Skin of body (tissue), 3 donors: ENCODE measurements at places on chromosomes 6 and 20. TPM values are rescaled to one million over a fixed set of nuclear protein-coding genes. Genes with fewer than 3 reads are reported as not detected.

DNA sequence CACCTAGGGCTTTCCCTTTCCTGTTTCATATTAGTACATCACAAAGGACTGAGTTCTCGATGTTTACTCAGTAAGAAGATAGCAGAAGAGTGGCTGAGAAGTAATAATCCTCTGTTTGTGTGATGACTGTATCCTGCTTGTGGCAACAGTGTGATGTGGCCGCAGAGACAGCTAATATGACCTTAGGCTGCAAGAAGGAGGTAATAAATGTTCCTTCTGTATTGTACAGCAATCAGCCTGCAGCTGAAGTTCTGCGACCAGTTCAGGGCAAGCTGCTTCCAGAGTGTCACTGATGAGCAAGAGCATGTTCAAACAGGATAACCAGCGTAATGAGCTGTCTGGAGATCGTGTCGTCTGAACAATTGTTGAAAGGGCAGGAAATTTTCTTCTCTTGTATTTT lies 70.9 kb downstream of the OPN5 start:
- no peak for DNase-seq

DNA sequence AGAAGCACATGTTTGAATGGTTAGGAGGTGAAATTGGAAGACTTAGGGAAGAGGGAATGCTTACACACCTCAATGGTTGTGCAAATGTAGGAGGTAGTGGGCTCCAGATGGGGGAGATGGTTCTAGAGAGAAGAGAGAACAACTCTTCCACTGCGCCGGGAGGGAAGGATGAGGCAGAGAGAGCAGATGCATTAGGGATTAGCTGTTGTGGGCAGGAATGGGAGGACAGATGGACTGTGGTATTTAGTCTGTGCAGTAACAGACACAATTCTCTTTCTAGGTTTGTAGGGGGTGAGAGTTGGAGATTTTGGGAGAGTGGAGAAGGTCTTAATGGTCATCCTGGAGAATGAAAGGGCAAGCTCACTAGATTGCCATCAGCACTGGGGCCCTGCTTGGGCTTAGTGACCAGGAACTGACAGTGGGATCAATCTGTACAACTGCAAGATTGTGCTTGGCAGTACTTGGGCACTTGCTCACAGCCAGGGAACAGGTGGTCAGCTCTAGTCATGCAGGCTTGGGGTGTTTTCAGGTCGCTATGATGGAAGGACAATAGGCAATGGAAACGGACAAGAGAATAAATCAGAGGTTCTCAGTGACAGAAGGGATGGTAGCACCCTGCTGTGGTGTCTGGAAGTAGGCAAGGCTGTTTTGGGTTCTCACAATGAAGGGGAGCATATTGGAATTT lies 182.0 kb upstream of the MYLIP start:
- no peak for DNase-seq

HCRTR2 gene
- total RNA-seq: not detected

- no peak for DNase-seq
Measured at GRCh38 chr6:102114402-102114801, 720.9 kb downstream of the GRIK2 start.

DNA sequence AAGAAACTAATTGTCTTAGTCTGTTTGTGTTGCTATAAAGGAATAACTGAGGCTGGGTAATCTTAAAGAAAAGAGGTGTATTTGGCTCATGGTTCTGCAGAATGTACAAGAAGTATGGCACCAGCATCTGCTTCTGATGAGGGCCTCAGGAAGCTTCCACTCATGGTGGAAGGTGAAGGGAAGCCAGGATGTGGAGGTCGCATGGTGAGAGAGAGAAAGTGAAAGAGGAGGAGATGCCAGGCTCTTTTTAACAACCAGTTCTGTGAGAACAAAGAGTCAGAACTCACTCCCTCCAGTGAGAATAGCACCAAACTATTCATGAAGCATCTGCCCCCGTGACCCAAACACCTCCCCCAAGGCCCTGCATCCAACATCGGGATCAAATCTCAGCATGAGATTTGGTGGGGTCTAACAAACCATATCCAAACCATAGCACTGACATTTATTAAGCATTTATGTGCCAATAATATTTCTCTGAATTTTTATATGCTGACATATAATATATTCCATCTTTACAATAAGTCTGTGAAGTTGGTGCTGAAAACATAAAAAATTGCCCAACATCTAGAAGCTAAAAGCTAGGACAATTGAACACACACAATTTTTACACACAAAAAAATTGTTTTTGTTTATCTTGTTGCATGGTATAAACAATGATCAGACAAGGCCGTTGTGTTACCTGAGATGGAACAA lies 29.2 kb upstream of the BTN3A2 start:
- DNase-seq: no peak

GRCh38 chr6:130593200-130593599 lies 227.4 kb downstream of the TMEM200A start:
- no peak for DNase-seq

GRCh38 chr20:37313546-37314091 lies 24.2 kb downstream of the MANBAL start:
- DNase-seq: no peak

DNA sequence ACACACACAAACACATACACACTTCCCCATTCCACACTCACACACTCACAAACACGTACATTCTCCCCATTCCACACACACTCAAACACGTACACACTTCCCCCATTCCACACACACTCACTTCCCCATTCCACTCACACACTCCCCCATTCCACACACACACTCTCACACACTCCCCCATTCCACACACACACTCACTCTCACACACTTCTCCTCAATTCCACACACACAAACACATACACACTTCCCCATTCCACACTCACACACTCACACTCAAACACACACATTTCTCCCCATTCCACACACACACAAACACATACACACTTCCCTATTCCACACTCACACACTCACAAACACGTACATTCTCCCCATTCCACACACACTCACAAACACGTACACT lies 8.7 kb upstream of the OSBPL2 start:
- DNase-seq: no peak

CST2 gene
- not detected for total RNA-seq

DNA sequence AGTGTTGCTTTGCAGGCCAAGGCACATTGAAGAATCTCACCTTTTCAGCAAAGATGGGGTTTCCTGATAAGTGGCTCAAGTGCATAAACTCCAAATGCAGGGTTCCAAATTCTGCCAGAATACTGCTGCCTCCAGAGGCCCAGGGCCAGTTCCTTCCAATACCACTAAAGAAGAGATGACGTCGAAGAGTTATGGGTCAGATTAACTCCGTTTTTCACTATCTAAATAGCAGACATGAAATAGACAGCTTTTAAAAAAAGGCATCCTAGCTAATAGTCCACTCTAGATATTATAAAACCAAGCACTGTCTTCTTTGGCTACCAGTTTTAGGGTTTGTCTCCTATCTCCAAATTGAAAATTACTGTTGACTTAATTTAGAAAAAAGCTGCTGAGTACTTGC lies 126.3 kb upstream of the FAM184A start:
- no peak for DNase-seq

- DNase-seq: no peak
Measured at GRCh38 chr6:46923476-46923875, 1.7 kb upstream of the ADGRF5 start.

PPIL6 gene
- total RNA-seq: 4.1 TPM

DNA sequence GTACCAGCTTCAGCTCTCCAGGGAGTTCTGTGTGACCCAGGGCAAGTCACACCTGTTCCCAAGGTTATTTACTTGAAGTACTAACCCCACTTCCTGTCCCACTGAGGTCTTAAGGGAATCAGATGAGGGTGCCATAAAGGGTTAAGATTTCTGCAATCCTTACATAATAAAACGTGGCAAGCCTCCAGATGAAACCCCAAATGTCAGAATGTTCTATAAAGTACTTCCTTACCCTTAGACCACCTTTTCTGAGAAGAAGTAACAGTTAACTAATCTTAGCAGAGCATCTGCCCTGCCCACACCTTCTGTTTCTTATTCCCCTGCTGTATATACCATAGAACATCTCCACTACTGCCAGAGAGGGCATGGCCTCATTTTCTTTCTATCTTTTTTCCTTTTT lies 6.0 kb upstream of the AVP start:
- DNase-seq: no peak

DNA sequence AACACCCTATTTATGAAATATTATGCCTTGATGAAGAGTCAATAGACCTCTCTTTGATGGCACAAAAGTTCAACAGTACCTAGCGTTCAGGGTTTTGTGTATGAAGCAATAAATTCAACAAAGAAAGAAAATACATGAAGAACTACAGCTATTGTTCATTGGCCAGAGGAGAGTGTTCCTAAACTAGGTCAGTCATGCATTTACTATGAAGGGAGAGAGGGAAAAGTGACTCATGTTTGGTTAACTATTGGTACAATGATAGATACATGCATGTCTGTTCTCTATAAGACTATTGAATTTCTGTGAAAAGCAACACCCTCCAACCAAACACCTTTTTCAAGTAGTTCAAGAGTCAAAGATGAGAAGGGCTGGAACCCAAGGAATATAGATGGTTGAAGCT lies 50.7 kb downstream of the CLIC5 start:
- DNase-seq: no peak

- DNase-seq: no peak
Measured at GRCh38 chr20:35561671-35562070, 19.8 kb downstream of the ERGIC3 start.

C20orf173 gene
- not detected for total RNA-seq

DNA sequence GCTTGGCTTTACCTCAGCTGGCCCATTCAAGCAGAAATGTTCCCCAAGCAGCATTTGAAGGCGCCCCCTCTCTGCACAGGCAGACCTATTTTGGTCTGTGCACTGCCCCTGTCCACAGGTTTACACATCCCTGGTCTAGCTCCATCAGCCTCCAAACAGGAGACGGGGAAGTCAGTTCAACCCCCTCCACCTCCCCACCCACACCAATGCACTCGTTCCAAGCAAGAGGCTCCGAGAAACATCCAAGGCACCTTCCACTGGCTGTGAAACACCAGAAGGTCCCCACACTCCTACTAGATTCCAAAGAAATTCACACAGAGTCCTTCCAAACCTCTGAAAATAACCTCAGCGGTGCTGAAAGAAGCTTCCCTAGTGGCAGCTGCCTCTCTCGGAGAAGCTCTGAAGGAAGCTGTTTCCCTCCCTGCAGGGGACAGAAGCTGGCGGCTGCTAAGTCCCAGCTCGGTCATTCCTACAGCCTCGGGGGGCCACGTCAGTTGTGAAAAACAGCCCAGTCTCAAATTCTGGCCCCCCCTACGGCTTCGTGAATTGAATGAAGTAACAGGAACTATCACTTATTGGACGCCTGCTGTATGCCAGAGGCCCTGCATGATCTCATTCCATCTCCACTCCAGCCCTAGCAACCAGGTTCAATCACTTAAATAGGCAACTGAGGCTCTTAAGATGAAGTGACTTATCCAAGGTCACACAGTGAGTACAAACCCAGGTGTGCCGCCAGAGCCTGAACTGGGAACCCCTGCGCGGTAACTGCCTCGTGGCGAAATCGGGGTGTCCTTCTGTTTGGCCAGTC lies 815 bp downstream of the SPATA2 start:
- no peak for DNase-seq

SPATS1 gene
- not detected for total RNA-seq

ZNF165 gene
- 1.3 TPM for total RNA-seq

ZNF334 gene
- total RNA-seq: 7.6 TPM

DNA sequence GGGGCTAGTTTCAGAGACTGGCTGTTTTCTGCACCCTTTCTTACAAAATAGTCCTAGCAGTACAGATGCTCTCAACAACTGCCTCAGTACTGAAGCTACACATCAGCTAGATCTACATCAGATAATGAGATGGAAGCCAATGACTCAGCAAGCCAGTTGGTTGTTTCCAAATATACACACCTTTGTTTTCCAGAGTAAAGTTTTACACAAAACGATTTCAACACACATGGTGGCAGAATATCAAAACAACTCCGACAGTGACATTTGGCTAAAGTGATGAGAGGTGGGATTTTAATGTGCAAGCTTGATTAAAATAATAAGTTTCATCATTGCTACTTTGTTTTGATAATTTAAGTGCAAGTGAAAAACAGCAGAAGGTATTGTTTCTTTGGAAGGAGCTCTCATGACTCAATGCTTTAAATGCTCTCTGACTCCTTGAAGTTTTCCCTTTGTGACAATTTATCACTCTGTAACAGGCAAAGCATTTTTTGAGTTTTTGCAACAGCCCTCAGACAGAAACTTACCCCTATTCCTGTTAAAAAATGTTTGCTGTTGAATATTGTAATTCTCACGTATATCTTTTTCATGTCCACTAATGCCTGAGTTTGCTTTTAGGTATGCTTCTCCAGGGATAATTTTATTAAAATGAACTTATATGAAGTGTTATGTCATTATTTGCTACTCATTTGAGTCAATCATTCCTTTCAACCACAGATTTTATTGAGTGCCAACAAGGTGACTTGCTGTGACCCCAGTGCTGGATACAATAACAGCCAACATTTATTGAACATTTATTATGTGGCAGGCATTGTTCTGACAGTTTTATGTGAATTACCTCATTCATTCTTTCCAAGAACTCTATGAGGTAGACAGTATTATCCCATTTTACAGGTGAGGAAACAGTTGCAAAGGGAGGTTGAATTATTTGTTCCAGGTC lies 882.0 kb downstream of the TFAP2A start:
- no peak for DNase-seq

- no peak for DNase-seq
Measured at GRCh38 chr6:24539416-24539815, 44.6 kb downstream of the ALDH5A1 start.

MMP24 gene
- total RNA-seq: 0.39 TPM

- no peak for DNase-seq
Measured at GRCh38 chr20:64025101-64025825, 10.7 kb upstream of the C20orf204 start.

GRCh38 chr6:13920552-13920951 lies 4.2 kb upstream of the RNF182 start:
- DNase-seq: no peak
